ENCODE measurements at places on chromosomes 6 and 20.

DNA sequence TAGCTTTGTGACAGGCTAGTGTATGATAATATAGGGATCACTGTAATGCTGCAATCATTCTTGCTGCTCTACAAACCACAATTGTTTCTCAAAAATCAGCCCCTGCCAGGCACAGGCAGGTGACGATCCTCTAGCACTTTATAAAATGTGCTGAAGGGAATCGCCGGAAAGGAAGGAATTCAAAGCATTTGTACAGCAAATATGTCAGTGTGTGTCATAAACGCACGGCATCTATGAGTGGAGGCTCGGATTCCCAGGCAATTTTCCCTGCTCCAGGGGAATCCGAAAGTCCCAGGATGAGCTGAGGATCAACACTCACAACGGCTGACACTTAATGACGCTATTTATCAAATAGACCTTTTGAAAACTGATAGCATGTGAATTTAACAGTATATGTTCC is 1.4 kb downstream of the PHACTR1 start:
- no peak for DNase-seq

DNA sequence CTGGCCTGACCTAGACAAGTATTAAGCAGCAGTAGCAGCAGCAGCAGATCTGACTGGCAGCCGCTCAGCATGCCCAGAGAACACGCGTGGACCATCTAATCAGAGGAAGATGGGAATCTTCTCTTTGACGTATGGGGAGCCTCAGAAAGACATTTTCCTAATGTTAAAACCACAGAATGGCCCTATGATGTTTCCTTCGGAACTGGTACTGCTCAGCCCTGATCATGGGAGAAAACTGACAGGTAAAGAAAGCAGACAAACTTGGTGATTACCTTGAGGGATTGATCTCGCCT is 6.2 kb downstream of the PSMA7 start:
- no peak for DNase-seq

DNA sequence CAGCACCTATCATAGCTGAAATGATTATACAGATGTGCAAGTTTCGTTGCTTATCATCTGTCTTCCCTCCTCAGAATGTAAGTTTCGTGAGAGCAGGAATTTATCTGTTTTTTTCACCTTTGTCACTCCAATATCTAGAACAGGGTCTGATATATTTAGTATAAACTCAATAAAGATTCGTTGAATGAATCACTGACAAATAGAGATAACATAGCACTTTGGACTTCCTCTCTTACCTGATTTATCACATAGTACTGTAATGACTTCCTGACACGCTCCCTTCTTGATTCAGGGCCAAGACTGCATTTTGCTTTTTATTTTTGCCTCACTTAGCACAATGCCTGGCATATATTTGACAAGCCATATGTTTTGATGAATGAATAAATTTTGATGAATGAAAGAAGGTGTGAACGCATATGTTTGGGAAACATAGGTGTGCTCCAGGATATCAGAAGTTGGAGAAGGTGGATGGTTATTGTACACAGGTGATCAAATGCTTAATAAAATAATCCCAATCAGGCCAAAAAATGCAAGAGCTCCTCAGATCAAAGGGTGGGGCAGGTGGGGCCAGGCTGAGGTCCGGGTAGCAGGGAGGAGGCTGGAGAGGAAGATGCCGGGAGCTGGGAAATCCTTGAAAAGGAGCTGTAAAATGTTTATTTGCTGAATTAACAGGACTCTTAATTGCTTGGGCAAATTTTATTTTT is 33.0 kb downstream of the PIM1 start:
- DNase-seq = no peak

DNA sequence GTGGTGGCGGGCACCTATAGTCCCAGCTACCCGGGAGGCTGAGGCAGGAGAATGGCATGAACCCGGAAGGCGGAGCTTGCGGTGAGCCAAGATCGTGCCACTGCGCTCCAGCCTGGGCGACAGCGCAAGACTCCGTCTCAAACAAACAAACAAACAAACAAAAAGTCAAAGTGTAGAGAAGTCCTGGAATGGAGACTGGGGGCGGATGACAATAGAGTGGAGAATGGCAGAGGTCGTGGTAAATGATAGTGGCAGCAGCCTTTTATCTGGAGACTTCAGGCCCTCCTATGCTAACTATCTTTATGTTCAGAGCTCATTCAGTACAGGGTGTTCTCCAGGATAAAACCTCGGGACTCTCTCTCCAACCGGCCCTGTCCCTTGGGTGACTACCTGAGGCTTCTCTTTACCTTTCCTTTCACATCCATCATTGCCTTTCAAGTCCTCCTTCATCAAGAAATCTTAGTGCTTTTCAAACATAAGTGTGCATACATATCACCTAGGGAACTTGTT is 1.4 kb upstream of the FKBPL start:
- DNase-seq = no peak

- DNase-seq = no peak
Observed at GRCh38 chr20:21613512-21613911, 92.0 kb upstream of the PAX1 start.

DNA sequence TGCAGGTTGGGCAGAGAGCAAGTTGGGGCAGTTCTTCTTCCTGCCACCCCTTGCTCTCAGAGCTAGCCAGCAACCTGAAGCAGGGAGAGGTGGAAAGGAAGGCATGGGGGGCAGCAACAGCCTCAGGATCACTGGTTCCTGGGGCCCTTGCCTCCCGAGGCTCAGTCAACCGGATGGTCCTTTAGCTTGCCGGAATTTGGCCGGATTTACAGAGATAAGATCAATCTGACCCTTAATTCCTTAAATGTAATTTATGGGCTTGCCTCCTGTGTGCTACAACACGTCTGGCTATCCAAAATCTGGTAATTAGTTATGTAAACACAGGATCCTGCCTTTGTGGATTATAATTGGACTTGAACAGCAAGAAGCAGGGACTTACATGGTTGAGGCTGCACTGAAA is 19.5 kb upstream of the TCP11 start:
- DNase-seq = no peak

GRCh38 chr20:57787151-57787989 is 77.6 kb upstream of the PMEPA1 start:
- no peak for DNase-seq

DNA sequence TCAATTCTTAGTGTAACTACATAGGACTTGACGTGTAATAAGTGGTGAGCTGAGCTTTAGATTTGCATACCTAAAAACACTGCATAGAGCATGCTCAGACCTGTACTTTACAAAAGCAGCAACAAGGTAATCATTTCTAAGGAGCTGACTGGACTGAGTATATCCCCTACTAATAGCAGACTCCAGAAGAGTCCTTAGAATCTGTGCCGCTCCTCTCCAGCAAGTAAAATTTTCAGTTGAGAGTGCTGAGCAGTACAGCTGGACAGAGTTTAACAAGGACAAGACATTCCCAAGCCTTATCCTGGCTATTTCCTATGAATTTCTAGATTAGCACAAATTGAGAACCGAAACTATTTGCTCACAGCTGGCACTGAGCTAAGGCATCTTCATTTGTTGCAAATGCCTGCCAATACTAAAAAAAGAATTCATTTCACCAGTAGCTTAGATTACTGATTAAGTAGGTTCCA is 26.1 kb upstream of the KLHL31 start:
- DNase-seq = no peak

- no peak for DNase-seq
Observed at GRCh38 chr20:1414982-1415381, 22.1 kb upstream of the FKBP1A start.

DNA sequence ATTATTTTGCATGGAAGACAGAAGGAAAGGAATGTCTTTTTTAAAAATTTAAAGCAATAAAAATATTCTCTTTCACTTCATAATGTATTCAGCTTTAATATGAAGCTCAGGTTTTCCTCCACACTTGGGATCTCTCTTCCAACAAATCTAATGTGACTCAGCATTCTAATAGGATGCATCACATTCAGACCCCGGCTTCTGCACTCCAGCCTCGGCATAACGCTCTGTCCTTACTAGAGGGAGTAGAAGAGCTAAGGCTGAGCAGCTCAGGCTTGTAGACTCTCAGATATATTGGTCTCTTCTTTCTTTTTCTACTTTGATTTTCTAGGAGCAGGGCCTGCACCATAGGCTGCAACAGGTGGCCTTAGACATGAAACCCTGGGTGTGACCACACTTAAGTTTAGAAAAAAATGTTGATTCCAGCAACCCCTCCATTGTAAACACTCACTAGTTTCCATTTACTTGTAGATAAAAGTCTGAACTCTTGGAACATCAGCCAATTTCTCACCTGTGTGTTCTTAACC is 161.7 kb downstream of the PAK5 start:
- no peak for DNase-seq

DNA sequence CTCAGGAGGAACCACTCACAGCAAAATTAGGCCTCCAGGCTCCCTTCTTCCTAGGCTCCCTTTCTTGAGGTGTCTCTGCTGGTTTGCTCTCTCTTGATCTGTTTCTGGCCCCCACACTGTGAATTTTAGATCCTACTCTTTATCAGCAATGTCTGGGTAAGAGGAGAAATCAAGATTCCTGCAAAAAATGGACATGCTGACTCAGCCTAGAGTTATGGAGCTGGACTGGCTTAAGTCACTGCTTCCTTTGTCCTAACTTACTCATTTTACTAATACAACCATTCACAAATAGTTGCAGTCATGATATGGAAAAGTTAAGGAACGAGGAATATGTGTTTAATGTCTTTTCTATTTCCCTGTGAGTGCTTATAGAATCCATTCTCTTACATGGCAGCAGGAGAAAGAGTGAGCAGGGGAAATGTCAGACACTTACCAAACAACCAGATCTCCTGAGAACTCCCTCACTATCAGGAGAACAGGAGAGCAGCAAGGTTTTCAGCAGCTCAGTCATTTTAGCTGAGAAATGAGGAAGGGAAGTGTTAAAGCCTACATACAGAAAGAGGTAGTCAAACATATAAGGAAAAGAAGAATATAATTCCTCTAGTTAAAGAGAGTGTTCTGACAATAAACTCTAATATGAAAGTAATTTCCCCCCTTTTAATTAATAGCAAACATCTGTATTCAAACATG is 160.8 kb downstream of the PDE7B start:
- no peak for DNase-seq

- DNase-seq = peak; percentile 26
Observed at GRCh38 chr6:46419576-46420002, 71.7 kb downstream of the RCAN2 start.

DNA sequence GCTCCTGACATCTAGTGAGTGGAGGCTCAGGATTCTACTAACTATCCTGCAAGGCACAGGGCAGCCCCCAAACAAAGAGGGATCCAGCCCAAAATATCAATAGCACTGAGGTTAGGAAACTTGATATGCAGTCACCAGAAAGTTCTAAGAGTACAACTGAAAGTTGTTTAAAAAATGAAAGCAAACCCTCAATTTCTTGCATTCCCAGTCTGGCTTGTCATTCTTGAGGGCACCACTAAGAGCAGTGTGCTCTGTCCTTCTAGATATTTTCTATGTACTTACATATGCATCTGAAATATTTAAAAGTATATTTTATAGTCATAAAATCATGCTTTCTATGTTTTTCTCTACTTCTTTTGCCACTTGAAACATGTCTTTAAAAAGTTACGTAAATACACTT is 35.9 kb downstream of the CST8 start:
- DNase-seq = no peak

DNA sequence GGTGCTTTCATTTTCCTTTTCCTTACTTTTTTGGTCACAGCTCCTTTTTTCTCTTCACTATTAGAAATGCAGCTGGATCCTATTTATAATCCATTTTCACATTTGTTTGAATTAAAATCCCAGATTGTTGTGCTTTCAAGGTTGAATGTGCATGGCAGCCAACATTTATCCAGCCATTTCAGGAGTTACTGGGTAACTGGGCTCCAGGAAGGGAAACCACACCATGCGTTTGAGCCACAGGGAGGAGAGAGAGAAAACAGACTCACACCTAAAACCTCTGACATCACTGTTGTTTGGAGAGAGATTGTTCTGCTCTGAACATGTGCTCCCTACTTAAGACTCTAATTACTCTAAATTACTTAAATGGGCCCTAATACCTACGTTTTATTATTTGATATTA is 173.4 kb downstream of the BMP2 start:
- no peak for DNase-seq

DNA sequence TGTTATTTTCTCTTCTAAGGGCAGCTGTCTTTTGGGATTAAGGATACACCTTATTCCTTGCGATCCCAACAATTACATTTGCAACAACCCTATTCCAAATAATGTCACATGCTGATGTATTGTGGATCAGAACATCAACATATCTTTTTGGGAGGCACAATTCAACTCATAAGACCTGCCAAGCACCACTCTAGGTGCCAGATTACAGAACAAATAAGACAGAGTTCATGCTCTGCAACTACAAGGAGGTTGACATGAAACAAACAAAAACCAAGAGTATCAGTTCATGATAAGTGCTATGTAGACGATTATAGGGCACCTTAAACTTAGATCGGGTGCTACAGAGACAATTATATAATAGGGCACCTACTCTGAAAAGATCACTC is 203.2 kb upstream of the SGK1 start:
- peak; percentile 39 for DNase-seq

- DNase-seq = no peak
Observed at GRCh38 chr20:4411744-4412143, 310.0 kb upstream of the PRND start.

GRCh38 chr6:128277379-128277778 is 243.0 kb downstream of the PTPRK start:
- no peak for DNase-seq

DNA sequence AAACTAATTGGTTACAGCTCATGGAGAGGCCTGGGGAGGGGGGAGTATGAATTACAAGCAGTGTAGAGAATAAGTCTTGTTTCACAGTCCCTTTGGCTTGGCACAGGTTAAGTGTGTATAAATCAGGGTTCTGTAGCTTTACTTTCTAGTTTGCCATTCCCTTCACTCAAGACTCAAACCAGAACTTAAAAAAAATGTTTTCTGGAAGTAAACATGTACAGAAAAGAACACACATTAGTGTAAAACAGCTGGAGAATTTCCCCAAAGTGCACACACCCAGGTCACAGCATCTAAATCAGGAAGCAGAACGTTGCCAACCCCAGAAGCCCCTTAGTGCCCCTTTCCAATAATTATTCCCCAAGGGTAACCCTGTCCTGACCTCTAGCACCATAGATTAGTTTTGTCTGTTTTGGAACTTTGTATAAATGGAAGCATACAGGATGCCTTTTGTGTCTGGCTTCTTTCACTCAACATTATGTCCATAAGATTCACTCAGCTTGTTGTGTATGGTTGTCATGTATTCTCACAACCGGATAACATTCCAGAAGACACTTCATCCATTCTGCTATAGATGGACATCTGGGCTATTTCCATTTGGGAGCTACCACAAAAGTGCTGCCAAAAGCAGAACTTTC is 33.7 kb upstream of the SCUBE3 start:
- DNase-seq = no peak

DNA sequence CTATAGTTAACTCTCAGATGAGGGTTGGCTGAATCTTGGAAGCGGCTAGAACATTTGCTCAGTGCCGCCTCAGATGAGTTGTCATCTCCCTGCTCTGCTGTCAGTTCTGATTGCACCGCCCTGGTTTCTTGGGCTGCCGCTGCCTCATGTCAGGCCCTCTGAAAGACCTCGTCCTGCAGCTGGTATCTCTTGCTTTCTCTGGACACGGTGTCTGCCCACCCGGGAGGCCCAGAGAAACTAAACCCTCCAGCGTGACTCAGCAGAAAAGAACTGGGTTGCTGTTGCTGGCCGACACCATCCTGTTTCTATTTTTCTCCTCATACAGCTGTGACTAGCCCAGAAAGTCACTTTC is 355.4 kb downstream of the CD83 start:
- no peak for DNase-seq

- no peak for DNase-seq
Observed at GRCh38 chr20:14698125-14698524, 360.7 kb upstream of the FLRT3 start.

All from NCI-H187 treated with DMSO at 0.1 percent for 48 hours (cell line).